ENCODE measurements at places on chromosomes 6 and 20.

DNA sequence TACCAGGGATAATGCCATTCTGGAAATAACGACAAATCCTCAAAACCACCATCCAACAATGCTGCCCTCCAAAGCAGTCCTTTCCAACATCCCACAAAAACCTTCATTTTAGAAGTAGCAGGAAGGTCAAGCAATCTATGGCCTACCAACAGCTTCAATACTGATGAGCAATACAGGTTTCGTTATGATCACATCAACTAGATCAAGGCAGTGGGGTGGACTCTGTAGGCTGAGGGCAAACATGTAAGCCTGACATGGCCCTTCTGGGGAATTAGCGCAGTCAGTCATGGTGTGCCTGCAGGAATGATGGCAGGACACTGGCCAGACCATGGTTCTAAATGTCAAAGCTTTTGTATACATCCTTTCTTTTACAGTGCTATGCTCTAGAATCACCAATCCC lies 41.7 kb downstream of the EZR start:
- no peak for DNase-seq

GRCh38 chr6:165834613-165835259 lies 171.7 kb upstream of the PDE10A start:
- DNase-seq = no peak

- DNase-seq = no peak
Observed at GRCh38 chr6:114281496-114281895, 61.3 kb downstream of the HS3ST5 start.

- DNase-seq = no peak
Observed at GRCh38 chr6:128259029-128259724, 261.2 kb downstream of the PTPRK start.

DNA sequence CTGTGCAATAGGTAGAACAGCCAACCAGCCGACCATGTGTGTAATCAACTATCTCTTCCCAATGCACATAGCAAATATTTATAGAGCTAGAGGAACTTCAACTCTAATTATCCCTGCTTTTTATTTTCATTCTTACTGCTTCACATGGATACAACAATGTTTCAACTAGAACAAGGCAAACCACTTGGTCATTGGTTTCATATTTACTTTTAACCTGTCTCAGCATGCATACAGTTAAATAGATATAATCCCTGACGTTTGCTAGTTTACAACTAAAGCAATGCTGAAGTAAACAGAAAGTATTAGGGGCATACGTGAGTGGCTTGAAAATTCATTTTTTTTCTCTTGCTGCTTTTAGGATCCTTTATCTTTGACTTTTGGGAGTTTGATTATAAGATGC lies 318.5 kb upstream of the MAP3K7 start:
- DNase-seq = no peak

DNA sequence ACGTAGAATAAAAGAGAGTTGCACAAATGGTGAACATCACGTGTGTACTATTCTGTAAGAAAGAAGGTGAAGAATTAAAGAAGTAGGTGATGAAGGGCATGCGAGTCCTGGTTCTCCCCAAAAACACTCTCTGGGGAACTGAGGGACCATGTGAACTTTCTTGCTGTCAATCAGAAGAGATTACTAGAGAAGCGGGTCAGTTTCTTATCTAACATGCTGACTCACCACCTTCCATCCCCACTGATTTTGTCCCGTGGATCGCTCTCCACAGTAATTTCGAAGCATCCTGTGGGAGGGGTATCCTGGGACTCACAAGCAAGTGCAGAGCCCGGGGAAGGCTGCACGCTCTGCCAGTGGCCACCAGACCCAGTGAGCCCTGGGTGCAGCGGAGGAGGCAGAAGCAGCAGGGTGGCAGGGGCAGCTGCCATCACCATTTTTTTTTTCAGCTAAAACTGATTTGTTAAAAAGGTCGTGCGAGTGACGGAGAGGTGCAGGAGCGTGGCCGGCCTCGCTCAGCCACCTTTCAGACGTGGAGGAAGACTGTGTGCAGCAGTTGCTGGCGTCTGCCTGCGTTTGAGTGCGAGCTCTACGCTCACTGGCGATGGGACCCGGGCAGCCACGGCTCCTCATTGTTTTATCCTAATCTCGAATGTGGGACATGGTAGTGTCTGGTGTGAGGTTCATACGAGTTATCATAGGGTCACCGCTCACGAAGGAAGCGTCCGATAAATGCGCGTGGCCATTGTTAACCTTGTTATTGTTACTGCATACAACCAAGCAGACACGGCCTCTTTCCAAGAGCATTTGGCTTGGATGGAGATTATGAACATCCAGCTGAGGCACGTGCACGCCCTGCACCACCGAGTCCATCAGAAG lies 28.0 kb upstream of the SLCO4A1 start:
- no peak for DNase-seq
